Fibroblast of skin of left biceps (primary cell): ENCODE measurements at places on chromosomes 5 and 9.

- DNase-seq: no peak
Measured at GRCh38 chr9:77649109-77649812, 1.1 kb upstream of the GNA14 start.

- no peak for DNase-seq
Measured at GRCh38 chr5:152374711-152375275, 30.3 kb downstream of the NMUR2 start.

GRCh38 chr5:124395287-124395686 is 351.2 kb downstream of the ZNF608 start:
- no peak for DNase-seq

GRCh38 chr5:96968074-96968473 is 32.2 kb downstream of the LNPEP start:
- peak; percentile 18 for DNase-seq

GRCh38 chr5:78537821-78538220 is 110.8 kb downstream of the LHFPL2 start:
- no peak for DNase-seq

DNA sequence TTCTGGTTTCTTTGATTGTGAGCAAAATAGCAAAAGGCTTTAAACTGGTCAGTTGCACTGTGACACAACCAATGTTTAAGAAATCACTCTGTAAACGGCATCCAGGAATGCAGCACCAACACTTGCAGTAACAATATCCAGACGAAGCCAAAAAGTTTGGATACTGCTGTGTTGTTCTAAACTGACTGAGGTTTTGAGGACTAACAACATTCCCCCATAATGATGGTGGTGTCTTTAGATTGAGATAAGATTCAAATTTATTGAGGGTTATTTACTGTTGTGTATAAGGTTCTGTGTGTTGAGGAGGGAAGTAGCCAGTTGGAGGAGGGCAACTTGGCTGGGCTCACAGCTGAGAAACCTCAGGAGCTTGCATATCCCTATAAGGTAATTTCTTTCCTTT is 353.6 kb downstream of the BNC2 start:
- no peak for DNase-seq

- no peak for DNase-seq
Measured at GRCh38 chr5:103374473-103374963, 116.0 kb downstream of the MACIR start.

DNA sequence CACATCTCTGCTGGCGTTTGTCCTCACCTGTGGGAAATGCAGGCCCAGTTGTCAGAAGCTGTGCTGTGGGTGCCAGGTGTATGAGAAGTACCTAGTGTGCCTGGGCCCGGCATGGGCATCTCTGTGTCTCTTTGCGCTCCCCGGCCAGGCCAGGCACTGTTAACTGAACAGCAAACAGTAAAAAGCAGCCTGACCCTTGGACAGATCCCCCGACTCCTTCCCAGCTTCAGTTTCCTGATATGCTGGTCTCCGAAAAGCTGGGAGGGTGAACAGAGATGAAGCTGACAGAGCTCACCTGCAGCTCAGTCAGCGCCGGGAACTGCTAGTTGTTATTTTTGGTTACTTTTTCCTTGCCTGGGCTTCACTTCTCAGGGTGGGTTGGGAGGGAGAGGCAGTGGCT is 28.9 kb downstream of the RXRA start:
- no peak for DNase-seq

- DNase-seq: no peak
Measured at GRCh38 chr5:77718934-77719610, 57.1 kb downstream of the TBCA start.

GRCh38 chr5:89053547-89053946 is 170.6 kb upstream of the MEF2C start:
- DNase-seq: no peak

GRCh38 chr5:146103594-146103993 is 1.8 kb downstream of the PLAC8L1 start:
- no peak for DNase-seq

DNA sequence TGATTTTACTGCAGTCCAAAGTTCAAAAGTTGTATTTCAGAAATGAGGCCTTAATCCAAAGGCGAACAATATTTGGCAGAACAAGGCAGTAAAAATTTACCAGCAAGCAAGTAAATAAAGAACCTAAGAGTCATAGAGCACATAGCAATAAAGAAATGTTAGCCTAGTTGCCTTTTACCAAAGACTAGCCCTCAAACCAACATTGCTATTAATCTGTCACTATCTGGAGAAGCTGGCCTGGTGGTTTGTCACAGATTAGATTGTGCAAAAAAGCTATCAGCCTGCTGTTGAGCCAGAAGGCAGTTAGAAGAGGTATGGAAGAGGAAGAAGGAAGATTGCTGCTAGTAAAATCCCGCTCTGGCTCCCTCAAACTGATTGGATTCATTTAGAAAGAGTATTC is 304.7 kb upstream of the KLF4 start:
- no peak for DNase-seq

- DNase-seq: no peak
Measured at GRCh38 chr5:168826246-168826725, 247.1 kb upstream of the PANK3 start.

- DNase-seq: no peak
Measured at GRCh38 chr5:97778451-97778850, 595.4 kb upstream of the RIOK2 start.

DNA sequence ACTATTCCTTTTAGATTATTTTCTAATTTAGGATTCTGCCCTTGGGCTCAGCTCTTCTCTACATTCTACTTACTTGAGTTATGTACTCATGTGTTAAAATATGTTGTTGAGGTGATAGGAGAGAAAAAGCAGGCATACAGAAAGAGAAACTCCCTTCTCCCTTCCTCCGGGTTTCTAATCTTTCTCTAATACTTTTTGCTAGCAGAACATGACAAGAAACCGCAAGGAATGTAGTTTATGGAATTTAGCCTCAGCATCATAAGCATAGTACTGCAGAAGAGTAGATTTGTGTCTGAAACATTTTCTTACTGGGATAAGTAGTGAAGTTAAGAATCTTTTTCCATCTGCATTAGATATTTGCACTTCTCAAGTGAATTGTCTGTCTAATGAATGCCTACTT is 139.5 kb upstream of the CYLC2 start:
- DNase-seq: no peak

- no peak for DNase-seq
Measured at GRCh38 chr9:79736051-79736450, 164.3 kb downstream of the TLE4 start.

- no peak for DNase-seq
Measured at GRCh38 chr9:126070058-126070655, 256.5 kb upstream of the MVB12B start.

GRCh38 chr9:115262477-115262876 is 144.5 kb upstream of the TNC start:
- no peak for DNase-seq

- no peak for DNase-seq
Measured at GRCh38 chr9:126292736-126293521, 33.7 kb upstream of the MVB12B start.

DNA sequence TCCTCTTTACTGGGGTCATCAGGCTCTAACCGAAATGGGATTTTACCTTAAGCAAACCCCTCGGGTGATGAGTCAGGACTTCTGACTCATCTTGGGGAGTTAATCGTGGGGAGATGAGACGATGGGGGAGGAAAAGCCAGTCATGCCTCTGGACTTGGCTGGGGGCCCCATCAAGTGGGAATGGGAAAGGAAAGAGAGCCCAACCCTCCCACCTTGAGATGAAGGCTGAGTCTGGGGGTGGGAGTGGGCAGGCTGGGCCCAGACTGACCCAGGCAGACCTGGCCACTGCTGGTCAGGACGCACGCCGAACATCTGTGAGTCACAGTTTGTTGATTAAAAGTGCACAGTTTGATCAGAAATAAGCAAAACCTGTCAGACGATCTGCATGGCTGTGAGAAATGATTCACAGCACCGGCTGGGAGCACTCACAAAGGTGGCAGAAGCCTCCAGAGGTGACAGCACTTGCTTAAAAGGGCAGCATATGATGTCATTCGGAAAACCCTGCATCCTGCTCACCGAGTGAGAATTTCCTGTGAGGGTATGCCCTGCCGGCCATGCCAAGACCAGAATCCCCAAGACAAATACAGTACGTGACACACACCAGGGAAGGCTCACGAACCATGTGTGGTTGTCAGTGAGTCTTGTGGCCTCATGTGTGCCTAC is 50.0 kb upstream of the SLC25A51 start:
- no peak for DNase-seq

DNA sequence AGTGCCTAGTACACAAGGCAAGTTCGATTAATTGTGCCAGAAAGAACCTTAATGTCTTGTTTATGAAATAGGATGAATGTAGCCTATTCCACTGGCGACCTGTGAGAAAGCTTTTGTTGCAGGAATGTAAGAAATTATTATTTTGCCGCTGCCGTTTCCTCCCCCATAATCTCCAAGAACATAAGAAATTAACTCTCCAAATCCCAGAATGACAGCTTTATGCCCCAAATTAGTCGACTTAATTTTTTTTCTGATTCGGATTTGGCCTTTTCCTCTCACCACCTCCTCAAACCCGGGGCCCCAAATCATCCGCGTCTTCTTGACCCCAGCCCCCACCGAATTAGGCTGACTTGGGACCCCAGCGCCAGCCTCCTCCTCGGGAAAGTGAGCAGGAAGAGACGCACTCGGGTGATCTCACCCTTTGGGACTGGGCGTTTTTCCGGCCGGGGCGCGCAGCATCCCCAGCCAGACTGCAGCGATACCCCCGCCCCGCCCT is 682 bp upstream of the SPTAN1 start:
- DNase-seq: no peak

DNA sequence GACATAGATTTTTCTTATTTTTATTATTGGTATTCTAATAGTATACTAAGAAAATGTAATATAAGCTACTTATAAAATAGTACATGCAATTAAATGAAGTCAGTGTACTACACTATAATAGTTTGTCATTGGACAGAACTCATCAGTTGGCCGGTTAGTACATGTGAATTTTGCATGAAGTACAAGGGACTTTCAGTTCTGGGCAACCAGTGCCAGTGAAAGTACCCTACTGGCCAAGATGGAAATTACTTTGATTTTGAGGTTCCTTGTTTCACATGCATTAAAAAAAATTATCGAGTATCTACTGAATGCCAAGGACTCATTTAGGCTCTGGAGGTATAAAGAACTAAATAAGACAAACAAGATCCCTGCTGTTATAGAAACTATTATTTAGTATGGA is 213.4 kb upstream of the ELL2 start:
- DNase-seq: no peak

DNA sequence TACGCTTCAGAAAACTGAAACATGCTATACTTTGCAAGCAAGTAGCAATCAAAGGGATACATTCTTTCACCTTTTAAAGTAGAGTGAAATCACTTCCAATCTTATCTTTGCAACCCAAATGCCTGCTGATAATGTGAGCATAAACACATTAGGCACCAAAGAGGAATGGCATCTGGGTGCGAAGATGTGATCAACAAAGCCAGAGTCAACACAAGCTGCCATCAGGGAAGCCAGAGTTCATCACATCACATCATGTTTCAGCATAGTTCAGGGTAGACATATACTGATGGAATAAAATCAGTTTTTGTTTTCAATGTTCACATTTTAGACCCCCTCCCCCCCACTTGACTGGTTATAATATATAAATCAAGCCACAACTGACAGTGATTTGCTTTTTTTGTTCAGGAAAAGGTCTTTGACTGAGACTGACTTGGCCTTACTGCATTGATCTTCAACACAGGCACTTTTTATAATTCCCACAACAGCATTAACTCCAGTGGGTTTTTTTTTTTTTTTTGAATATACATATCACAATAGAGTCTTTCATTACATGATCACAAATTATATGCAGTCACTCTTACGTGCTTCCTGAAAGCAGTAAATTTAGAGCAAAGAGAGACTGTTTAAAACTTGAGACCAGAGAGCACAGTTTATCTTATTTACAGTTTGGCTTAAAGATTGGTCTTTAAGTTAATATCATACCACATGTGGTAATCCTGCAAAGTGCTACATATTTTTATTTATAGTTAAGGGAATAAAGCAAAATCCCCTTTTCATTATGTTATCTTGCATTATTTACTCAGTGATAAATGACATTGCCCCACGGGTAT is 20.3 kb downstream of the AOPEP start:
- no peak for DNase-seq

DNA sequence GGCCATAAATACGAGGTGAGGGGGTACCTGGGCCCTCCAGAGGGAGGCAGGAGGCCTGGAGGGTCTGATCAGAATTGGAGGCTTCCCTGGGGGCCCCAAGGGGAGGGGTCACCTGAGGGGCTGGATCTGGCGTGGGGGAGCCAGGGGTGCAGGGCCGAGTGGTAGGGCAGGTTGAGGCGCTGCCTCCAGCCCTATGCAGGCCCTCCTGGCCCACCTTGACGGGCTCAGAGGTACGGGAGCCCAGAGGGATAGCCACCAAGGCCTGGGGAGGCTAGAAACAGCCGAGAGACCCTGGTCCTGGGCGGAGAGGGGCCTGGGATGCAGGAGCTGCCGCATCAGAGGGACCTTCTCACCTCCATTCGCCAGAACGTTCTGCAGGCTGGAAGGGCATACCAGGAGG is 24.3 kb downstream of the LHX3 start:
- no peak for DNase-seq

DNA sequence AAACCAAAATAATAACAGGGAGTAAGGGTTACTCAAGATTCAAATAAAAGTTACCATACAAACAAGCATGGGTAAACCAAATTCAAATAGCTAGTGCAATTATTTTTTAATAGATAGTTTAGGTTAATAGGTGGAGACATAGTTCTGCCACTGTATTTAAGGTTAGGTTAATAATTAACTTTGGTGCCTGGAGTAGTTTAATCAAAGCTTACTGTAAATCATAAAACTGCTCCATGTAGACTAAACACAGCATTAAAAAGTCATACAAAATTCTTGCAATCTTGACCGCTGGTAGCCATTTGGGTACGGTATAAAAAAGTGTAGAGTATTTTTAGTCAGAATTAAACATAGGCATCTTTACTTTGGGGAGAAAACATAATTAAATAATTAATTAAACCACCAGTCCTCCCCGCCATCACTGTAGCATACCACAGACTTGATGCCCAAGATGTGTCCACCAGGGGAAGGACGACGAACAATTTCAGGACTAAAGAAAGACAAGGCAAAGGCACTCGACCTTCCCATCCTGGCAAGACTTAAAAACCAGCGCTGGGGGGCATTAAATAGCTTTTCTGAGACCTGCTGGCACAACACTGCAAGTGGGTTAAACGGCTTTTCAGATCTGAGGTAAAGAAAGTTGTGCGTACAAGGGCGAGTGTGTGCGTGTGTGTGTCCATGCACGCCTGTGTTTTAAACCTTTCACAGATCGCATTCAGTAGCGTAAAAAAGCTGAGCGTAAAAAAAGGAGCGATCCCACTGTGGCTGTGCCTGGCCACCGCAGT is 2.9 kb downstream of the SEMA6A start:
- DNase-seq: no peak
